ENCODE measurements at places on chromosomes 3 and 15.

DNA sequence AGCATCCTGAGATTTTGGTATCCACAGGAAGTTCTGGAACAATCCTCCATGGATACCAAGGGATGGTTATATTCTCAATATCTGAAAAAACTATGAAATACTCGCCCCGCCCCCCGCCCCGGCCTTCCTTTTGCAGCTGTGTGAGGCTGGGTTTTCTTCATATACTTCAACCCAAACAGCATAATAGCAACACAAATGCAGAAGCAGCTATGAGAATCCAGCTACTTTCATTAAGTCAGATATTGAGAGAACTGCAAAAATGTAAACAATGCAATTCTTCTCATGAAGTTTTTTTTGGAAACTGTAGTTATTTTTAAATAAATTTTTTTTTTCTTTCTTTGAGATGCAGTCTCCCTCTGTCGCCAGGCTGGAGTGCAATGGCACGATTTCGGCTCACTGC lies 10.9 kb upstream of the IDH2 start:
- DNase-seq, result no peak

DNA sequence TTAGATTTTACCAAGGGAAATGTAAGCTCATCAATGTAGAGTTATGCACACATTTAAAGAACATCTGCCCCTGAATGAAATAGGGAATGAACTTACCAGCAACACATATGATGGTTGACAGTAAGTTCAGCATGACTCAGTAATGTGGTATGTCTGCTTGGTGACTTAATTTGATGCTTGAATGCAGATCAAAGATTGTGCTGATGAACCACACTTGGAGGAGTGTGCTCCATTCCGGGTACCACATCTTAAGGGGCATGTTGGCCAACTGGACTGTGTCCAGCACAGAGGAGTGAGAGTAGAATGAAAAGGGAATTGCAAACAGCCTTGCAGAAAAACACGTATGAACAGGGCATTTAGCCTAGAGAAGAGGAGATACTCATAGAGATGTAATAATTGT lies 171.0 kb upstream of the RARB start:
- DNase-seq, result no peak

DNA sequence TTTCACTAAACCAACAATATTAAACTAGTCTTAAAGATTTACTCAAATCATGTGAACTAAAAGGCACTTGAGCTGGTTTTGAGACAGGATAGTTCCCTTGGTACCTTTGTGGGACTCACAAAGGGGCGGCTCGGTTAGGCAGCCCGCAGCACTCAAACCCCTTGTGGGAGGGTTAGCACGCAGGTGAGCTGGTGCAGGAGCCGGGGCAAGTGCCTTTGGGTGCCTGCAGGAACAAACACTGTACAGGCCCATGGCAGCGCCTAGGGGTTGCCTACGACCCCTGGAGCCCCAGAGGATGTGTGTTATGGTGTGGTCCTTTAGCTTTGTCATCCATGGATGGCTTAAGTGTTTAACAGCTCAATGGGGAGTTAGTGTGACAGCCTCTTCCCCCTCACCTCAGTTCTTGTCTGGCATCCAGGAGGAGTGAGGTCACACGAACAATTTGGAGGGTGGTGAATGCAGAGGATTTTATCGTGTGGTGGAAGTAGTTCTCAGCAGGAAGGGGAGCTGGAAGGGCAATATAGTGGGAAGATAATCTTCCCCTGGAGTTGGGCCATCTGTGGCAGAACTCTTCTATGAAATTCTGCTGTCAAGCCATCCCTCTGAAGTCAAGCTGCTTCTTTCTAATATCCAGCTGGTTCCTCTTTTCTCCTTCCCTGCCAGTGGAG lies 470.9 kb downstream of the RBMS3 start:
- no peak for DNase-seq

GRCh38 chr15:38378161-38378560 lies 75.8 kb upstream of the FAM98B start:
- no peak for DNase-seq

- DNase-seq, result no peak
These were observed 41.8 kb upstream of the ST6GAL1 start for GRCh38 chr3:186888569-186888968.

GRCh38 chr15:67059127-67059553 lies 6.3 kb upstream of the SMAD3 start:
- no peak for DNase-seq

GRCh38 chr3:173399044-173399443 lies 1.5 kb downstream of the NLGN1 start:
- DNase-seq, result no peak

DNA sequence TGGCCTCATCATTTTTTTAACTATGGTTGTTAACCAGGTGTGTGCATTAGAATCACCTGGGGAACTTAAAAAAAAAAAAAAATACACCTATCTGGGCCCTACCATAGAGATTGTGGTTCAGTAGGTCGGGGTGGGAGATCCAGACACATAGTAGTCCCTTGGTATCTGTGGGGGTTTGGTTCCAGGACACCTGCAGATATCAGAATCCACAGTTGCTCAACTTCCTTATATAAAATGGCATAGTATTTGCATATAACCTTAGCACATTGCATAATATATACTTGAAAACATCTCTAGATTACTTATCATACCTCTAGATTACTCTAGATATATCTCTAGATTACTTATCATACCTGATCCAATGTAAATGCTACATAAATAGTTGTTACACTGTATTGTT lies 5.0 kb downstream of the IQGAP1 start:
- DNase-seq, result no peak

DNA sequence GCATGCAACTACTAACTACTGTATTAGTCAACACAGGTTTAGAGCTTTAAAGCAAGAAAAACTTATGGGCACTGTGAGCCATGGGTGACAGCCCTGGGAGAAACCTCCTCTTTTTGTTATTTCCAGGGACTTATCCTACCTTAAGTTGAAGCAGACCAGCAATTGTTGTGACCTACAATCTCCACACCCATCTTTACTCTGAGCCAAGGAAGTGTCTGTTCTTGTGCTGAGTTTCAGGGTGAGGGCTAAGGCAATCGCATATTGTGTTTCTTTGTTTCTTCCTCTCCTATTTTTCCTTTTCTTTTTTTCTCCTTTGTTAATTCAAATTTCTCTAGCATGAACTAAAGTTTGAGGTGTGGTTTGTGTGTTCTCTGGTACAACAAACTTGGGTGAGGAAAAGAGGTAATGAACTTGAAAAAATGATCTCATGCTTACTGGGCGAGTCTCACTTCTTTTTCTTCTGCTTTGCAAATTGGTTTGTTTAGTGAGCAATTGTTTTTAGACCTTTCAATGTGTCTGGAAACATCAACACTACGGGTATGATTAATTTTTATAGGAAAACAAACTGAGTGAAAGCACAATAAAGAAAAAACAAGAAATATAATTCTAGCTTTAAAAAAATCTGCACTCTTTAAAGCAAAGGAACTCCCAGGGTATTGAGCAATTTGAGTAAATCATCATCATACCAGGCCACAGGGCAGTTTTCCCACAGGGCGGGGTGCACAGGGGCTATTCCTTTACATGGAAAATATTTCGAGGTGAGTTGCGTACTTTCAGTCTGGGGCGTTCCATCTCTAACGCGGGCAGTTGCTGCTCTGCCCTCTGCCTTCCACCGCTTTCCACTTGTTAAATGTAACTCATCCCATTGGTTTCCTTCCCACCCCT lies 2.7 kb downstream of the UPK1B start:
- DNase-seq, result no peak

DNA sequence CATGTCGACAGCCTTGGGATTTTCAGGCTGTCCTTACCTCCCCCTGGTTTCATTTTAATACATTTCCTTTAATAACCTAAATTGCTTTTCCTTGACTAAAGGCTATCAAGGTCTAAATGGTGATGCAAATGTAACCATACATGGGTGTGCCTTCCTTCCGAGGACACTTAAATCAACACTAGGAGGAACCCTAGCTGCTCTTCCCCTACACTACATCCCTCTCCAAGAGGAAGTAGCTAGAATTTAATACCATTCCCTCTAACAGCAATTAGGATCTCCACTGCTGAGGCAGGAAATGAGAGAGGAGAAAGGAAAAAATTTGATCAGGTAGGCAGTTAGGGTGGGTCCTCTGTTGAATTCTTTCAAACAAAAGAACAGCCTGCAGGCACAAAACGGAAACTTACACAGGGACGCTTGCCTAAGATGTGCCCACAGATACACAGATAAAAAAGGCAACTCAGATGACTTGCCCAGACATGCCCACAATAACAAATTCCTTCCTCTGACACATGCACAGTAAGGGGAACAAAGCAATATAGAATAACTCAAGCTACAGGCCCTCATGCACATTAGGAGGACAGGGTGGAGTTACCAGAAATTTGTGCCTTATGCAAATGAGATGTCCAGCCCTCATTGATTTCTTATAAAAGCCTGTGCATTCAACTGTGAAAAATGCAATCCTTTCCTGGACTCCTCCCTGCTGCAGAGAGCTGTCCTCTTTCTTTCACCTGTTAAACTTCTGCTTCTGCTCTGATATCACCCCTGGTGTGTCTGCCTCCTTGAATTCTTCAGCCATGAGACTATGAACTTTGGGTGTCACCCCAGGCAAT lies 1024.4 kb upstream of the CADM2 start:
- no peak for DNase-seq

GRCh38 chr15:95226835-95227234 lies 995.5 kb downstream of the MCTP2 start:
- DNase-seq, result no peak

DNA sequence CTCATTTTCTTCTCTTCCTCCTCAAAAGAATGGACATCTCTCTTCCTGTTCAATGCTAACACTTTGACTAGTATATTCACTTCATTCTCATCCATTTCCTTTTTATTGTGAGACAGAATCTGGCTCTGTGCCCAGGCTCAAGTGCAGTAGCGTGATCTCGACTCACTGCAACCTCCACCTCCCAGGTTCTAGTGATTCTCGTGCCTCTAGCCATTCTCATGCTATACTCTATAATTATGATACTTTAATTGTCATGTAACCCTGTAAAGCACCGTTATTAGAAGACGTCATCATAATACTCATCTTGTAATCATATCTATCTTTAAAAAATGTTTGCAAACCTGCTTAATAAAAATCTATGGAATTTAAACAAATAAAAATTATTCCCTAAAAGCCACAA lies 107.0 kb downstream of the SHOX2 start:
- DNase-seq, result no peak

DNA sequence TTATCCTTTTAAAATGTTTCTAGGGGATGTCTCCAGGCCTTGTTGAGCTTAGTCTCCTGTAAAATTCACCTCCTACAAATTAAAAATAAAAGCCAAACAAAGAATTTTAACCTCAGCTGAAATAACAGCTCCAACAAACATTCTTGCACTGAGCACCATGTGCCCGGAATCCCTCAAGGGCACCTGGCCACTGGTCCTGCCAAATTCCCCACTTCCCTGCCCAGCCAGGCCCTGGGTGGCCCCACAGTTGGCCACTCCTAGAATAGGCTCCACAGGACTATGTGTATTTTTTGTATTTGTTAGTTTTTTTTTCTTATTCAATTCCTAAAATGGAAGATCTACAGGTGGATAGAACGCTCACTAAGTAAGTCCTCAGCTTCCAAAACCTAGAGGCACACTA lies 33.1 kb upstream of the PLA2G4E start:
- DNase-seq, result no peak

DNA sequence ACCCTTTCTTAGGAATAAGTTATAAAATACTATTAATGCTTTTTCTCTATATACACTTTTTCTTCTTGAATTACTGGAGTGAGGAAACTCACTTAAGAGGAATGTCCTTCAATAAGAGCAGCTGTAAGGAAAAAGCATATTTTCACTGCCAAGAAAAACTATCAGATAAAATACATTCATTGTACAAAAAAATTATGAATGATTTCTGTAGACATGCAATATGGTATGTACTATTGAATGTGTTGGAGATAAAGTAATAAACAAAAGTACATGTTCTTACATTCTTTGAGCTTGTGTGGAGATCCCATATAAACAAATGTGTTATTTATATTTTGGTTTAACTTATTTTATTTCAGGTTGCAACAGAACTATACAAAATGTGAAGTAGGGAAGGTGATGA lies 241.0 kb upstream of the ZNF717 start:
- DNase-seq, result no peak

GRCh38 chr15:73270366-73271097 lies 98.2 kb downstream of the HCN4 start:
- no peak for DNase-seq

GRCh38 chr15:60374628-60375081 lies 23.1 kb downstream of the ANXA2 start:
- DNase-seq, result no peak

GRCh38 chr15:31467361-31467760 lies 140.7 kb downstream of the KLF13 start:
- no peak for DNase-seq

- DNase-seq, result no peak
These were observed 60.6 kb upstream of the GATA2 start for GRCh38 chr3:128553560-128553959.

DNA sequence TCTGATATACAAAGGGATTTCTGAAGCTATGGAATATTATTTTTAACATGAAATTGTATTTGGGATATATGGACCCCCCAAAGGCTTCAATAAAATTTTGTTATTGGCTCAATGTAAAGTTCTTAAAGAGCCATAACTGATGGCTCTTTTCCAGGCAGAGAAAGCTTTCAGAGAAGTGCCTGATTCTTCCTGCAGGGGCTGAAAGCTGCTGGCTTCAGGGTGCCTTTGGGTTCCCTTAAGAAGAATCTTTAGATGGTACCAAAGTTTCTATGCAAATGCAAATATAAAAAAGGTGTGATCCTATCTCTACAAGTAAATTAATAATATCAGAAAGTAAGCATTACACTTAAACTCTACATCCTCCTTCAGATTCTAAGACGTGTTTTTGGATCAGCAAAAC lies 72.6 kb downstream of the NR2F2 start:
- no peak for DNase-seq

GRCh38 chr3:134249935-134250716 lies 533 bp downstream of the RYK start:
- peak; percentile 61 for DNase-seq

- no peak for DNase-seq
These were observed 3.1 kb downstream of the TSPAN3 start for GRCh38 chr15:77067691-77068367.

- no peak for DNase-seq
These were observed 2.5 kb upstream of the GATA2 start for GRCh38 chr3:128495435-128495970.

DNA sequence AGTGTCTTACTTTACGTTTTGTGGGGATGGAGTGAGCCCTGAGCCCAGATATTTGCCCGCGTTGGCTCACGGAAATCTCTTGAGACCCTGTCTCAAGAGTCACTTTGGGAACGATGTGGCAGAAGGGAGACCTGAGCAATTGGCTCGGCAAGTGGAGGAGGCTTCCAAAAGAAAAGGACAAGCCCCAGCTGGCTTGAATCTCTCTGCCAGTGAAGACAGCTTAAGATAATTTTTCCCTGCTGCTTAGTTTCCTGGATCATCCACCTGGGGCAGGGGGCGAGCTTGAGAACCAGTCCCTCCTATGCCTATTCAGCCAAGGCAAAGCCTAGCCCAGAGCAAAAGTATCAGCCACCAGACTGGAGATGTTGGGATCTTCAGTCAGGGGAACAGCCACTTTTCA lies 708 bp downstream of the SEC22A start:
- no peak for DNase-seq

- DNase-seq, result peak; percentile 39
These were observed 595 bp downstream of the PDCD7 start for GRCh38 chr15:65132878-65133547.

Measured in activated naive CD8-positive, alpha-beta T cell treated with anti-CD3 and anti-CD28 coated beads for 36 hours (primary cell).